ENCODE measurements at places on chromosomes 5 and 9.

DNA sequence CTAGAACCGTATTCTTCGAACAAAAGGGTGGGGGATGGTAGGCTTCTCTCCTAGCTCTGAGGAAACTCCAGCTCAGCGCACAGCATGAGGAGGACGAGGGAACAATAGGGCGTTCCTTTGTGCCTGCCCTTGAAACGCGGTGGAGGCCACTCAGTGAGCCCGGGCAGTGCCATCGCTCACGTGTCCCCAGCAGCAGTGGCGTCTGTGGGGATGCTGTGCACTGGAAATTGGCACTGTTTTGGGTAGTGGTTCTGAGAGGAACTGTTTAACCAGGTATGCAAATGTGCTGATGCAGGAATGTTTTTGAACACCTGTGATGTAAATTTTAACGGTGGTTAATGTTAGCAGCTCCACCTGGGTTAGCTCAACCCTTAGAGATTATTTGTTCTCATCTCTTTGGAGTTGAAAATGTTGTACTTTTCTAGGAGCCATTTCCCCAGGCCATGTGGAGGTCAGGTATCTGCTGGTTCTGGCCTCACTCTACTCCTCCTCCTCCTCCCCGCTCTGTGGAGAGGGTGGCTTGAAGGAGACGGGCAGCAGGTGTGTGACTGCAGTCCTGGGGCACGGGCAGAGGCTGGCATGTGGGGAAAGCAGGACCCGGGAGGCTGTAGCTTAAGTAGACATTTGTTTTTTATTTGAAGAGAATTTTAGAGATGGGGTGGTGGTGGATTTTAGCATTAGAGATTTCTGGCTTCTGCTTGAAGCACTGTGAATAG is 48.3 kb downstream of the EHMT1 start:
- no peak for DNase-seq

- no peak for DNase-seq
Measured at GRCh38 chr5:20105915-20106314, 117.9 kb upstream of the CDH18 start.

DNA sequence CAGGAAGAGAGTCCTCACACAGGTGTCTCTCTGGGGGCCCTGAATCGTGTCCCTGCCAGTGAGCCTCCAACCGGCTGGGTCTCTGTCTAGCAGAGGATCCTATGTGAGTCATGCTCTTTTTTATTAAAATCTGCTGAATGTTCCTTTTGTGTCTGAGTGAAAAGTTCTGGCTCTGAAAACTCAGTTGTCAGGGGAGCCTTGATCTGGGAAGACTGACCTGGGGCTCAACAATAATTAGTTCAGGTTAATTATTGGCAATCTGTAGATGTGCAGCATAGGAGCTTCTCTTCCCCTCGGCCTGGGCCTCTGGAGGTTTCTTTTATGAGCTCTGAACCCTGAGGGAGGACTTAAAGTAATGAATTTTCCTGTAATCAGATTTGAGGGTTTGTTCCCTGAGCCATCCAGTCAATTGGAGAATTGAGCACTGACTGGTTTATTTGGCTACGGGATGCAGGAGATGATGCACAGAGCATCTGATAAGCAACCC is 45.2 kb downstream of the ALG2 start:
- DNase-seq = no peak

- no peak for DNase-seq
Measured at GRCh38 chr5:6333182-6333905, 45.0 kb downstream of the MED10 start.

- DNase-seq = no peak
Measured at GRCh38 chr5:128002425-128002824, 81.1 kb upstream of the SLC12A2 start.

DNA sequence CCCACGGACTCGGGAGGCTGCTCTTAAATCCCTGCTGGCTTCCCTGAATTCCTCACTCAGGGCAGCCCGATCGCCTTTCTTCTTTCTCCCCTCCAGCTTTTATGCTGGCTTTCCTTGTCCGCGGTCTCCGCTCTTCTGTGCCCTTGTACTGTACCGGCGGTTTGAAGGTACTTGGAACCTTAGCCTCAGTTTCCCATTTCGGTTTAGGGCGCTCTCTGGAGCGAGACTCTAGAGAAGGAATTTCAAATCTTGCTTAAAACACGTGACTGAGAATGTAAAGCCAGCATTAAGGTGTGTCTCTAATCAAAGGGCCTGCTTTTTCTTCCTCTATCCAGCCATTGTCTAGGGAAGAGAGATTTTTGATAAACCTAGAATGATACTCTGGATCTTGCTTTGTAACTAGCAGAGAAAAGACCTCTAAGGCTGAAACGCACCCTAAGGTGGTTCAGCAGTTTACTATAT is 650 bp downstream of the GPR107 start:
- DNase-seq = no peak

DNA sequence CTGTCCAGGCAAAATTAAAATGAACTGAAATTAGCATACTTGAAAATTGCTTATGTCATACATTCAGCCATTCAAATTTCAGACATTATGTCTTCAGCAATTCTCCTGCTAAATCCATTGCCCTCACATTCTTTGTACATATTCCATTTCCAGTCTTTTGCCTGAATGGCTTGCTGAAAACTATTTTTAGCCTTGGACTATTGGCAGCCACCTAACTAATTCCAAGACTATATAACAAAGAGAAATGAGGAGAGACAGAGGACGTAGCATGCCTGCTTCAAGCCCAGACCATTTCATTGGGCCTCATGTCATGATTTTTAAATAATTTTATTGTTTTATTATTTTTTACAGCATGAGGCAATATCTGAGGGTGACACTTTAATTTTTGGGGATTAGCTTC is 100.3 kb downstream of the MRPS30 start:
- DNase-seq = no peak

GRCh38 chr5:63043792-63044191 is 465.2 kb downstream of the LRRC70 start:
- DNase-seq = no peak

DNA sequence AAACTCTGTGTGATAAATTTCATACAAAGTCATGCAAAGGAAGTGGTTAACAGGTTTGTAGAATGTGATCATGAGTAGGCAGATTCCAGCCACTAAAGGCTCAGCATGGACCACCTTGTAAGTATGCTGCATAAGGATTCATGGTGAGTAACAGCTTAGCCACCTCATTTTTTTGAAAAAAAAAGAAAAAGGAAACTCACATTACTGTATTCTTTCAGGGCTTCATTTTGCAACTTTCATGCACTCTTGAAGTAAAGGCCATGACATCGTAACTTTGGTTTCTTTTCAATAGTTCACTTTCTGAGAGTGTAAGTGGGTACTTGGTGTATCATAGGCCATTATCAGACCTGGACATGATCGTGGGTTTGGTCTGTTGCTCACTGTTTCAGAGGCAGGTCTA is 175.1 kb downstream of the PCSK1 start:
- DNase-seq = no peak

DNA sequence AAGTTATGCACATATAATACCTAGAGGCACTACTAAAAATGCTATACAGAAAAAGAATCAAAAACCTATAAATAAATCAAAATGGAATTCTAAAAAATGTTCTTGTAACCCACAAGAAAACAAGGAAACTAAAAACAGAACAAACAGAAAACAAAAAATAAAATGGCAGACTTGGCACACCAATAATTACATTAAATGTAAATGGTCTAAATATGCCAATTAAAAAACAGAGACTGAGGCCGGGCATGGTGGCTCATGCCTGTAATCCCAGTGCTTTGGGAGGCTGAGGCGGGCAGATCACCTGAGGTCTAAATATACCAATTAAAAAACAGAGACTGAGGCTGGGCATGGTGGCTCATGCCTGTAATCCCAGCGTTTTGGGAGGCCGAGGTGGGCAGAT is 142.2 kb downstream of the SLIT3 start:
- DNase-seq = no peak

DNA sequence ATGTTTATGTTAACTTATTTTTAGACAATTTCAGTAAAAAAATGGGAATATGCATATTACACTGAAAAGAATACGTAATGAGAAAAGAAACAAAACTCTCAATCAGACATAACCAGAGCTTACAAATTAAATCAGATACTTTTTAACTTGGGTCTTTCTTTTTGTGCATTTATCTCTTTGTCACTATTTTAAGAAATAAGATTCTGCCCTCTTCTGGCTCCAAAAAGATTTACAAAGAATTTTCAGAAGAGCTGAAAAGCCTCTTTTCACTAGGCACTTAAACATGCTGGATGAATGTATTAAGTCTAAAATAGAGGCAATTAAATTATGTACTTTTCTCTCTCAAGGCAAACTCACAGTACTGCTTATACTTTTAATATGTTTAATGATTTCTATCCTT is 55.5 kb downstream of the CEP120 start:
- DNase-seq = no peak

- DNase-seq = no peak
Measured at GRCh38 chr9:5529683-5530221, 19.4 kb downstream of the PDCD1LG2 start.

DNA sequence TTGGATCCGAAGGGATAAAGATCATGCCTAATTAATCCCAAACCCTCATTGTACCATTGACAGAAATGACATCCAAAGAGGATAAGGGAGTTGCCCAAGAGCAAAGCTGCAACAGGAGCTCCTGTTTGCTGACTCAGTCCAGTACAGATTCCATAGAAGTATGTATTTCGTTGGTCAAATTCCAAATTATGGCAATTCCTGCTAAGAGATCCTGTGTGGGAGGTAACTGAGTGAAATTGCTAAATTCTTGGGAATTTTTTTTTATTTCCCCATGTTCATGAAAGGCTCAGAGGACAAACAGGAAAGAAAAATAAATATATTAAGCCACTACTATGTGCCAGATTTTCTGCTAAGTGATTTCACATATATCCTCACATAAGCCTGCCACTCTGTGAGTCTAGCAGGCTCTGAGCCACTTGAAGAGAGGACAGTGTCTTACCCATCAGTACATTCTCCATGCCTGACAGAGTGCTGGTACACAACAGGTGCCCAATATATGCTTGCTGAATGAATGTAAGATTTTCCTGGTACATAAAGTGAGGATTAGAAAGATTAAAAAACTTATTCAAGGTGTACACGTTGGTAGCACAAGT is 132.7 kb downstream of the GLIS3 start:
- DNase-seq = no peak

DNA sequence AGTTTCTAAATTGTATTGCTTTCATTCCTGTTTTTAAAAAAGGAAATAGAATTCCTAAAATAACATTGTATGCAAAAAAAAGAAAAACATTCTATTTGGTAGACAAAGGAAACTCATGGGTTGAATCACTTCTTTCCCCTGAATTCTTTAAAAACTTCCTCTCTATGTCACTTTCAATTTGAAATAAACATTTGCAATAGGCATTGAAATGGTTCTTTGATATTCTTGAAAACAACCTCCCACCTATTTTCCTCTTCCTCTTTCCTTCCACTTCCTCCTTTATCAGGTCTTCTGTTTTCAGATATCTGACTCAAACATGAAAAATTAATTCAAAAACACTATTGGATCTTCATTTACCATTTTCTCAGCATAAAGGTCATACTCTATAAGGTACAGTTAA is 442.0 kb upstream of the MEF2C start:
- DNase-seq = no peak

DNA sequence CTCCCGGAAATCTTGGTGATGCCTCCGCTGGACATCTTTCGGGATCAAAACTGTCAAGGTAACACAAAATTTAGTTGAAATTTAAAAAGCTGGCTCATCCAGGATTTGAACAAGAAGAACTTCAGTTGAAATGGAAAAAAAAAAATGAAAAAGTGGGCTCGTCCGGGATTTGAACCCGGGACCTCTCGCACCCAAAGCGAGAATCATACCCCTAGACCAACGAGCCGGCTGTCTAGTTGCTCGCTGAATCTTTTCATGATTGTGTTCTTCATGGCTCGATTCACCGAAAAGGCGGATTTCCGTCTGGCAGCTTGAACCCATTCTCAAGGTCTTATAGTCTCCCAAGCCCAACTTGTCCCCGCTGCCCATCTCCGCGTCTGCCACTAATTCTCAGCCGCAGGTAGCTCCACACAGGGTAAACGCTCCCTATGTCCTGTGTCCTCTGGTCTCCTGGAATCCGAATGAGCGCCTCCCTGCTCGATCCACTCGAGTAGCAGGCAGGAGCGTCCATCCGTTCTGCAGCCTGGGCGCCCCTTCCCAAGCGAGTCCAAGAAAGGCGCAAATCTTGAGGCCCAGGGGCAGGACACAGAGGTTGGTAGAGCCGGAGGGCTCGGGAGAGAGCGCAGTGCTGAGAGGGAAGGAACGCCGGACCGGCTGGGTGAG is 16.2 kb downstream of the TRIM7 start:
- DNase-seq = peak; percentile 55

DNA sequence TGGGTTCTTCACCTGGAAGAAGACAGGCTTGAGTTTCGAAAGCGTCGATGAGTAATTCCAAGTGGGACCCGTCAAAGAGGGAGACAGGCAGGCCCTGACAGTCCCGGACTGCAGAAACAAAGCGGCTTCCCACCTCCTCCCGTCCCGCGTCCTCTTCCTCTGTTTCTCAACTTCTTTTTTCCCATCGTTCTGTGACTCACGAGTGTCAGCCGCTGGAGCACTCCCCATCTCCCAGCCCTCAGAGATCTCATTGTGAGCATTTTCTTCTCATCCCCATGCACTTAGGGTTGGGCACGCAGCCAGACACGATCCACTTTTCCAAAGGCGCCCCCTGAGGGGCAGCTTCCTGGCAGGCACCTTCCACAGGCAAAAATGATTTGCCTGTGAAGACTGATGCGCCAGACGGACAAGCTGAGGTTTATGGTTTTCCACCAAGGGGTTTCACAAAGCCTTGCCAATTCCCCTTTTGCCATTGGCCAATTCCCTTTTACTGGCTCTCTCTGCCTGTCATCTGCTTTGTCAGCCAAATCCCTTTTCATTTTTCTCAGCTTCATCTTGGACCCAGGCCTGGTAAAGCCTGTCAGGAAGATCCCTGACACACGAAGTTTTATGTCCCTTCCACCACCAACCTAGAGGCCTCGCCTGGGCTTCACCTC is 86.5 kb upstream of the ANKRD55 start:
- no peak for DNase-seq

- DNase-seq = no peak
Measured at GRCh38 chr5:167699432-167699831, 592.0 kb upstream of the WWC1 start.

GRCh38 chr5:72355706-72356299 is 35.6 kb downstream of the PTCD2 start:
- no peak for DNase-seq

DNA sequence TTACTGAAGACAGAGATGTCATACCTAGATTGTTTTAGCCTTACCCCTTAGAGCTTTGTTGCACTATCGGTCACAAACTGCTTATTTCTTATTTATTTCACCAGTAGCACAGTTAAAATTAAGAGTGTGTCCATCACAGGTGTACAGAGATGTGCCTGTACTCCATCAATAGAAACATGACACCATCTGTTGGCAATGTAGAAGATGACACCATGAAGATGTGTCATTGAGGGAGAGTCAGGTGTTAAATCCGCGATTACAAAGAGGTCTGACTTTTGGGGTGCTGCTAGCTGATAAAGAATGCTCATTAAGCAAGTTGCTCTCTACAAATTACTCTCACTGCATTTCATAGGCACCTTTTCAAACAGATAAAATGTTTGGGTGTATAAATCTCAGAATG is 164.4 kb downstream of the SMARCA2 start:
- no peak for DNase-seq

GRCh38 chr5:109038209-109038840 is 290.6 kb downstream of the FER start:
- DNase-seq = no peak

- DNase-seq = no peak
Measured at GRCh38 chr5:155017610-155018009, 4.1 kb downstream of the KIF4B start.
